ENCODE measurements at places on chromosomes 6 and 20.

GRCh38 chr6:157172231-157172701 lies 151.1 kb downstream of the TMEM242 start:
- no peak for DNase-seq

- no peak for DNase-seq
Observed at GRCh38 chr6:151057061-151057460, 182.7 kb upstream of the AKAP12 start.

DNA sequence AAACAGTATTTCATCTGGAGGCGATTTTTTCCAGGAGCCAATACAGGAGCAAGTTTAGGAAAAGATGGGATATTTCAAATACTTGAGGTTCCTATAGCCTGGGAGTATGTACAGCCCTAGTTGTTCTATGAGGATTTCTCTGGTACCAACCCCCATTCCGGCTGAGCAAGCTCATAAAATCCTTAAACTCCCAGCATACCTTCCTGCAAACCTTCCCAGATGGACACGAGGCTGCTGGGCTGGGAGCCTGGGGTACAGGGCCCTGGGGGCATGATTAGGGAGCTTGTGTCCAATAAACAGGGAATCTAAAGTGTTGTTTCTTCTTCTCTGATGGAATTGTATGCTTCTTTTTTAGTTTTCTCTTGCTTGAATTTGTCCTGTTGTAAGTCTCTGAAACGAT lies 1.5 kb downstream of the PRRC2A start:
- DNase-seq = no peak

DNA sequence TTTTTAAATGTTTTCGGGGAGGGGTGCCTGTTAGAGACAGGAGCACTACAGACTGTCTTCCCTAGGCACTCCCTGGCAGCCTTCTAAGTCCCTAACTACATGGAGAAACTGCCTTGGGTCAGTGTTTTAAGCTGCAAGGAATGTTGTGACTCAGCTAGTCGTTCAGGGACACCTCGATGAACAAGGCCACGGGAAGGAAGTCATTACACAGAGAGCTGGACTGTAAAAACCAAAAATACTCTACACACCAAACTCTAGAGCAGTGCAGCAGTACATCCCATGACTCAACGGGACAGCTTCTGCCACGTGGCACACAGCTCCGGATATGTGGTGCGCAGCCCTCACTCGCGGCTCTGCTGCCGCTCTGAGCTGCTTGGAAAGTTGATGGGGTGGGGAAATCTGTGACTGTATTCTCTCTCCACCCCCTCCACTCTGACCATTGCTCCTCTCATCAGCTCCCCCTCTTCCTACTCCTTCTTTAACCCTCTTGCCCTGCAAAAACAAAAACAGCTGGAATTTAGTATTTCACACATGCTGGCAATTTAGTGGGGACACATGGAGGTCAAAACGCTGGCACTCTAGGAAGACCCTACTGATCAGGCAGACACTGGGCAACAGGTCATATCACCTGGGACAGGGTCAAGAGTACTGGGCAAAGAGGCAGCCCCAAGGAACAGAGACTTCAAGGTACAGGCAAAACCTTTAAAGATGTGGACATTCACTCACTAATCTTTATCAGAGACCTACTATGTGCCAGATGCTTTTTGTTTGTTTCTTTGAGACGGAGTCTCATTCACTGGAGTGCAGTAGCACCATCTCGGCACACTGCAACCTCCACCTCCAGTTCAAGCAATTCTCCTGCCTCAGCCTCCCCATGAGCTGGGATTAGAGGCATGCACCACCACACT lies 10.9 kb upstream of the LPIN3 start:
- DNase-seq = no peak

DNA sequence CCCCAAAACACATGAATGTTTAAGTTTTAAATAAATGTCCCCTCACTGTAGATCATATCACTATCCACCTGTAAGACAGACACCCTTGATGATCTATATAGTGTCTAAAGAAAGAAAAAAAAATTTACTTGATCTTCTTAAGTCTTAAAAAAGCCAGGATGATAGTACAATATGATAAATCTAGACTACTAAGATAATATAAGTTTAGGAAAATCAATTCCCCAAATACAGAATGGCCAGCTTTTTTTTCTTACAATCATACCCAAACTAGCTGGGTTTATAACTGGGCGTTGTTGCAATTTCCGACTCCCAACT lies 14.4 kb downstream of the ZNF217 start:
- DNase-seq = no peak

- DNase-seq = peak; percentile 60
Observed at GRCh38 chr20:15854911-15855310, 718.3 kb downstream of the KIF16B start.

DNA sequence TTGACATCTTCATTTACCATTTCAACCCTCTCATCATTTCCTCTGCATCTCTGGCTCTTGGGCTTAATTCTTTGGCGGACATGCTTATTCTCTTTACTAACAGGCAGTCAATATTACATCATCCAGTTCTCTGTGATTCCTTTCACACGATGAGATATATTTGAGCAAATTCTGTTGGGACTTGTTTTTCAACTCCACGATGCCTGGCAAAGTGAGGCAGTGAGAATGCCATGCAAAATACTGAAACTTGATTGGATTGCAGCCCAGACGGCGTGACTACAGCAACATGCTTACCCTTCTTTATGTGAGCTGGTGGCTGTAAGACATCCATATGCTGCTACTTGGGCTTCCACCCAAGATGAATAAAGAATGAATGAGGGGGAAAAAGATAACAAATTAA lies 101.7 kb upstream of the SPACA1 start:
- DNase-seq = no peak

GRCh38 chr6:25450469-25451198 lies 171.5 kb downstream of the CARMIL1 start:
- DNase-seq = no peak

DNA sequence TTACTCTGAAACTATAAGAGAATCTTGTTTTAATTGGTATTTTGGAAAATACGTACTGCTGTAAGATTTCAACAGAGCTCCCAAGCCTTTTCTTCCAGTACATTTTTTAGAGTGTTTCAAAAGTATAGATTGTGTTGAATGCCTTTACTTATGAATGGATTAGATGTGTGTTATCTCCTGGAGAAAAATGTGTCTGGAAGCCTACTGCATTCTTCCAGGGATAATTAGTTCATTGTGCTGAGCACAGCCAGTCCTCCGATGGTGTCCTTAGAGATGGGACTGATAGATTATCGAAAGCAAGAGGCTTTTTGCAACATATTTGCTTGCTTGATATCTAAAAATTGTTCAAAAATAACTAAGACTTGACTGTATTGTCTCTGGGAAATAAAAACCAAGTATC lies 114.2 kb downstream of the PLEKHG1 start:
- no peak for DNase-seq

DNA sequence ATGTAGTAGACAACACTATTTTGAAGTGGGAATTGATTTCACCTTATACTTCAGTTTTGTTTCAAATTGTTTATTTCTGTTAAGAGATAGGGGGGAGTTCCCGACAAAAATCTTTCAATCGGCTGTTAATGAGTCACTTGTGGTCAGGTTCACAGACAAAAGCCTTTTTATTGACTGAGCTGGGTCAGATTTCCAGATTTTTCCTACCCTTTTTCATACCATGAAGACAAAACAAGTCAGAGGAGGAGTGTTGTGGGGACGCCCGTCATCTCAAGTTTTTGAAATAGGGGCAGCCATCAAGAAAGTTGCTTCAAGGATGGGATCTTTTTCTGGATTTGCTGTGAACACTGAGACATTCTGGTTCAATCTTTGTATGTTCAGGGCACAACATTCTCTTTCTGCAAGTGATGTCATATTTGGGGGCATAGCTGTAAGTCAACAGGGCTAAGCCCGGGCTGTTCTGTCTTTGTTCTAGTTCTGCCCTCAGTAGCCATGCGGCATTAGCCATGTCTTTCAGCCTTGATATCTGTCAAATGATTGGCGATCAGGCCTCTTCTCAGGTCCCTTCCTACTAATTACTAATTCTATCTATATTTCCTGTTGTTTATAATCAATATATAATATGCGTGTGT lies 496.0 kb upstream of the MARCKS start:
- DNase-seq = no peak

- DNase-seq = no peak
Observed at GRCh38 chr6:167325766-167326165, 880 bp downstream of the TTLL2 start.

GRCh38 chr6:50899306-50899870 lies 80.7 kb downstream of the TFAP2B start:
- no peak for DNase-seq

GRCh38 chr6:1153696-1154245 lies 158.1 kb upstream of the FOXQ1 start:
- no peak for DNase-seq

DNA sequence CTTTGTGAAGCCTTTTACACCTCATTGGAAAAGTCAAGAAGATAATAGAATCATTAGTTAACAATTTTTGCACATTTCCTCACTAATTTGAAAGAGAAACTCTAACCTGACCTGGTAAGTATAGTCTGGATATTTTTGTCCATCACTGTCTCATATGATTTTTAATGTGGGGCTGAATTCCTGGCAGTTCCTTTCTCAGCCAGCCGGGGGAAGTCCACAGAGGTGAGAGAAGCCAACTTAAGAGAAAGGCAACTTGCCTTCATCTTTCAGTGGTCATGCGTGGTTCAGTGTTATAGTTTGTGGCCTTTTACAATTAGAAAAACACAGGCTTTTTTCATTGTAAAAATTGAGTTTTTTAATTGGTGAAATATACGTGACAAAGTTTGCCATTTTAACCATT lies 80.6 kb downstream of the CDYL start:
- no peak for DNase-seq

DNA sequence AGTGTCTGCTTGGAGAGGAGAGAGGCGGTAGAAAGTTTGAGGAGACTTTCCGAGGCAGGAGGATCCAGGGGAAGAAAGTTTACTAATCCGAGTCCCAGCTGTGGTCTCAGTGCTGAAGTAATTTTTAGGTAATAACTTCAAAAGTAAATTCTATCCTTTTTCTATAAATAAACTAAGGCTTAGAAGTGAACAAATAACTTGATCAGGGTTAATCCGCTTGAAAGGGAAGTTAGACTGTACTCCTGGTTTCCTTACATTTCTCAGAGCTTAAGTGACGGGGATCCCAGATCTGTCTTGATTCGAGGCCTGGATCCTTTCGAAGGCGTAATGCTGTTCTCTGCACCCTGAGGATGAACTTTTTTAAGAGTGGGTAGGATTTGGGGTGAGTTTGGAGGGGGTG lies 2.6 kb downstream of the STK35 start:
- no peak for DNase-seq

- no peak for DNase-seq
Observed at GRCh38 chr6:12962987-12963386, 246.4 kb downstream of the PHACTR1 start.

DNA sequence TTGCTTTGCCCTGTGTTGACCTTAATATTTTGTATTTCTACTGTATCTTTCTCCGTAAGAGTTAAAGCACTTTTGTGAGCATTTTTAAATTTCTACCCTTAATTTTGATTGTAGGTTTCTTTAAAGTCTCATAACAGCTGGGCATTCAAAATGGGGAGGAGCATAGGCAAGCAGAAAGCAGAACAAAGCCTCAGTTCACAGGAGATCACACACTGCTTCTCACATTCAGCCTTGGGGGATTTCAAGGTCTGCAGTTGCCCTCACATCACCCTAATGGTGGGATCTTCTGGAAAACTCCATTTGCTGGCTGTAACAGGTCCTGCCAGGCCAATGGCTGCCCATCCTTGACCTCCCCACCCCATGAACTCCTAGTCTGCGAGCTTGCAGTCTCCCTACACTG lies 292.9 kb downstream of the PHACTR1 start:
- no peak for DNase-seq

GRCh38 chr6:12849809-12850198 lies 133.2 kb downstream of the PHACTR1 start:
- no peak for DNase-seq

GRCh38 chr20:46400828-46401477 lies 5.5 kb downstream of the ELMO2 start:
- DNase-seq = no peak

DNA sequence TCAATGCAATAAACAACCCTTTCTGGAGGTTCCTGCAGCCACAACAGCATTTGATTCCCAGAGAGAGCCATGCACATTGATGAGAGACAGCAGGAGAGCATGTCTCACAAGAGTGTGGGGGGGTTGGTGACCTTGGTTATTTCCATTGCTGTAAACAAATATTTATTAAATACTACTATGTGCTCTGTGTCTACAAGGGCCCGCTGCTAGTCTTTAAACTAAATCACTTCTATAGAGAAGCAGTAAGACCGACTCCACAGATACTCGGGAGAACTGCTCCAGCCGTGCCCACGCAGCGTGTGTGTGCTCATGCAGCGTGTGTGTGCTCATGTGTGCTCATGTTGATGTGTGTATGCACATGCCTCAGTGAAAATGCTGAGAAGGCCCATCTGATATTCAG lies 82.7 kb upstream of the TRAF3IP2 start:
- no peak for DNase-seq

Measured in NCI-H524 treated with DMSO at 0.1 percent for 48 hours (cell line).